ENCODE measurements at places on chromosomes 1 and 21.

DNA sequence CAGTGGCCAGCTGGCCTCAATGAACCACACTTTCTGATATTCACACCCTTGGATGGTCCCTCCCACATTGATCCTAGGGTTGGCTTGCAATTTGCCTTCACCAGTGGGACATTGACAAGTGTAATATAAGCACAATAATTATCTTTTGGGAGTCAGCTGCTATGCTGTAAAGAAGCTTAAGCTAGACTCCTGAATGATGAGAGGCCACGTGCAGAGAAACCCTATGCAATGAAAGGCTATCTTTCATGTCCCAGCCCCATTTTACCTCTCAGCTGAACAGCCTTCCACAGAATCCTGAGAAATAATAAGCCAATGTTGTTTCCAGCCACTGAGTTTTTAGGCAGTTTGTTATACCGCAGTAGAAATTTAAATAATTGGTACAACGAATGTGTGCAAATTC, 11.1 kb upstream of the C8A start:
- no peak for DNase-seq

DNA sequence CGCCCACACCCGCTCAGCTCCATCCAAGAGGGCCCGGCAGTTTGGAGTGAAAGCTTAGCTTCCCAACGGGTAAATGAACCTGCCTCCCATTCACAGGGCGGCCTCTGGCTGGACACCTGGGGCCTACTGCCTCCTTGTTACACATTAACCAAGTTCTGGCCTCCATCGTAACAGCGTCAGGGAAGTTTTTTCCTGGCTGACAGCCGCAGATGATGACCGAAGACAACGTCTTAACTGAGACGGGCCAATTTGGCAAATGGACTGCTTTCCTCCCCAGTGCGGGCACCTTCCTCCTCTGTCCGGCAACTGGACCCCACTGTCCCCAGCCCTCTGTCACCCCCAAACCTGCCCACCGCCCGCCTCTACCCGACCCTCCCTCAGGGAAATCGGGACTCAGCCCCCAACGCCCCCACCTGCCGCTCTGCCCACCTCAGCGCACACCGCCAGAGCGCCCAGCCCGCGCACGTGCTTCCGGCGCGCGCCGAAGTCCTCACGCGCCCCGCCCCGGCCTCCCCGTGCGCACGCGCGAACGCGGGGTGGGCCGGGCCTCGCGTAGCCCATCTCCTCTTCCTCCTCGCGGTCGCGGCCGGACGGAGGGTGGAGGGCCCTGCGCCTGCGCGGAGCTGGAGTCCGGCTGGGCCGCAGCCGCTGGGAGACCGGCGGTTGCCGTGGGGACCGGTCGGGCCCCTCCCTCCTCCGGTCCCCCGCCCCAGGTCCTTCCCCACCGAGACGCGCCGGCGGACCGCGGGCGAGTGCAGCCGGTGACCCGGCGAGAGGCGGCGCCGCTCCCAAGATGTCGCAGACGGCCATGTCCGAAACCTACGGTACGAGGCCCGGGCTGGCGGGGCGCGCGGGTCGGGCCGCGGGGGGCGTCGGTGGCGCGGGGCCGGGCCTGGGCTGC, at the start of gene RAB4A:
TSS of gene RAB4A (plus strand) at position 565 of the 901 bp plus-strand sequence. CDS start at position 794, 229 bp downstream.
- DNase-seq = peak; percentile 92

- DNase-seq = no peak
Measured at GRCh38 chr1:71001624-71002023, 46.0 kb downstream of the PTGER3 start.

- DNase-seq = no peak
Measured at GRCh38 chr1:222239130-222239529, 308.8 kb downstream of the HHIPL2 start.

GRCh38 chr1:78047106-78047505, 1.3 kb downstream of the GIPC2 start:
- DNase-seq = no peak

- DNase-seq = no peak
Measured at GRCh38 chr1:26994020-26994786, 711 bp downstream of the TRNP1 start.

GRCh38 chr1:18998016-18998724, 41.7 kb upstream of the IFFO2 start:
- DNase-seq = no peak

- no peak for DNase-seq
Measured at GRCh38 chr1:220880362-220880670, 1.1 kb downstream of the HLX start.

- DNase-seq = no peak
Measured at GRCh38 chr1:170017478-170017877, 57.0 kb downstream of the KIFAP3 start.

- no peak for DNase-seq
Measured at GRCh38 chr1:65564493-65564892, 144.0 kb downstream of the LEPR start.

DNA sequence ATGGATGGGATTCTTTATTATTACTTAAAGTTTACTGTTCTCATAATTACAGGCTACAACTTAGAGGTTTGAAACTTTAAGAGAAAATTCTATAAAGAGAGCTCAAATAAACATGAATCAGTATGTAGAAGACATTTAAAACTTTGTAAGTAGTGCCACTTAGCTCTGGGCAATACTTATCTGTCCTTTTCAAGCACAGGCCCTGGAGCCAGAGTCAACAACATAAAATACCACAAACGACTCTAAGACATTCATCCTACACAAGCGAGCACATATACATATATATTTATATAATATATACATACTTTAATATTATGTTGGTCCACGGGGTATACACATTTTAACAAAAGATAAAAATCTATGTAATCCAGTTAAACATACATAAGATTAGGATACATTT, 24.1 kb upstream of the TTC39A start:
- no peak for DNase-seq

DNA sequence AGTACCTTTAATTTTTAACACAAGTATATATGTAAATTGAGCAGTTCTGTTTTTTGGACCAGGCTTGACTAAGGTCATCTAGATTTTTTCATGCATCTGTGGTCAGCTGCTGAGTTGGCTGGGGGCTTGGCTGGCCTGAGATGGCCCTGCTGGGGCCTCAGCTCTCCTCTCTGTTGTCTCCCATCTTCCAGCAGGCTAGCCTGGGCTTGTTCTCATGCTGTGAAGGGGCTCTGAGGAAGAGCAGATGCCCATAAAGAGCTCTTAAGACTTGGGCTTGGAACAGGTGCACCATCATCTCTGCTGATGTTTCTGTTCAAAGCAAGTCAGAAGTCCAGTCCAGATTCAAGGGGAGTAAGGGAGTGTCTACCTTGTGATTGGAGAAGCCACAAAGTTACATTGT, 51.2 kb upstream of the TNR start:
- no peak for DNase-seq

DNA sequence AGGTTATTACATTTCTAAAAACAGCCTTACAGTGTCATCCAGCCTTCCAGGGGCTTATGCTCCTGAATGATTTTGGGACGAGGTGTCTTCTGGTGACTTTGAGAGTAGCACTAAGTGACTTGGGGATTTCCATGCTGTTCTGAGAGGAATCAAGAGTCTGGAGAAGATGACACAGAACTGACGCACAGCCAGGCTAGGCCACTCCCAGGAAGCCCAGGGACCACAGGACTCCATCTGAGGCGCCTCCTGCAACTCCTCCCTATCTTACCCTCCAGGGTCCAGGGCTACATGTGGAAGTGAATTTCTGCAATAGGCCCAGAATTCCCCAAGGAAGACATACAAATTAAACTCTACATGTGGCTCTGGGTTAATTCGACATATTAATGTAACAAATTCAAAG, 92.5 kb downstream of the SLC25A24 start:
- no peak for DNase-seq

DNA sequence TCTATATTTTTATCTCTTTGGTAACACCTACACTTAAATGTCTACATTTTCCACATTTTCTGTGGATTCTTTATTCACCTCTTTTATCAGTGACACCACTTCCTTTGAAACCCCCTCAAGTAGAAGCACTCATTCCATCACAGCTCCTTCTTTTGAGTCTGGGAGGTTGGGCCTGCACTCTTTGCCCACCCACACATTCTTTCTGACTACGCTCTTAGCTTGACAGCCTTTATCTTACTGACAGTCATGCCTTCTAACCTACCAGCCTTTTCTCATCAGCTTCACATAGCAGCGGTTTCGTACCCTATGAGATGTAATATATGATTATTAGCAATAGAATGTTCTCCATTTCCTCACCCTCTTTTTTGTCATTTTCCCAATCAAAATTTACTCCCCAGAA, 151.9 kb downstream of the TNFSF18 start:
- DNase-seq = no peak

DNA sequence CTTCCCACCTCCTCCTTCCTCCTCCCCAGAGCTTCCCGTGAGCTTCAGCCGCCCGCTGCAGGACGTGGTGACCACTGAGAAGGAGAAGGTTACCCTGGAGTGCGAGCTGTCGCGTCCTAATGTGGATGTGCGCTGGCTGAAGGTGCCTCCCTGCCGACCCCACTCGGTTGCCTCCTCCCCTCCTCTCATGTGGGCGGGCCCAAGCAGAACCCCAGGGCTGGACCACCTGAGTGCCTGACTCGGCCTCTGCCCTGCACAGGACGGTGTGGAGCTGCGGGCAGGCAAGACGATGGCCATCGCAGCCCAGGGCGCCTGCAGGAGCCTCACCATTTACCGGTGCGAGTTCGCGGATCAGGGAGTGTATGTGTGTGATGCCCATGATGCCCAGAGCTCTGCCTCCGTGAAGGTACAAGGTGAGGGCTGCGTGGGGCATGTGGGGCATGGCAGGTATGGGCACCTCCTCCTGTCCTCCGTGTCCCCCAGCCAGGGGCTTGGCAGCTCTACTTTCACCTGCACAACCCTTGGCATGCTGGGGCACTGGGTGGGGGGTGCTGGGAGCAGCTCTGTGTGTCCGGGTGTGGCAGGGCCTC, 69.2 kb downstream of the OBSCN start:
- DNase-seq = no peak

- DNase-seq = peak; percentile 45
Measured at GRCh38 chr1:205344066-205344928, 12.4 kb downstream of the KLHDC8A start.

GRCh38 chr1:224488806-224489499, 54.4 kb upstream of the WDR26 start:
- DNase-seq = no peak

DNA sequence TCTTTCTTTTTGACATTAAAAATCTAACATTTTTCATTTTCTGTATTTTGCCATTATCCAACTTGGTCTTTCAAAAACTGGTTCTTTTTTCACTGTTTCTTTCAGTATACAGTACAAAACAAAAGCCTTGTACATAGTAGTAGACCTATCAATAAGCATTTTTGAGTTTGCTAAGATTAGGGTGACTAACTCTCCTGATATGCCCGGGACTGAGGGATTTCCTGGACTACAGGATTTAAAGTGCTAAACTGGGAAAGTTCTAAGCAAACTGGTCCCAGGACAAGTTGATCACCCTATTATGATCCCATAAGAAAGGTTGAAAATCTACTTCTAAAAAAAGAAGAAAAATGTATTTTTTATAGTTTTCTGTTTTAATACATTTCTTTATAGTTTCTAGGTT, 120.9 kb downstream of the USP25 start:
- no peak for DNase-seq

- no peak for DNase-seq
Measured at GRCh38 chr21:32918478-32919120, 107.1 kb upstream of the OLIG2 start.

GRCh38 chr1:7954683-7955082, 6.8 kb upstream of the PARK7 start:
- DNase-seq = no peak

DNA sequence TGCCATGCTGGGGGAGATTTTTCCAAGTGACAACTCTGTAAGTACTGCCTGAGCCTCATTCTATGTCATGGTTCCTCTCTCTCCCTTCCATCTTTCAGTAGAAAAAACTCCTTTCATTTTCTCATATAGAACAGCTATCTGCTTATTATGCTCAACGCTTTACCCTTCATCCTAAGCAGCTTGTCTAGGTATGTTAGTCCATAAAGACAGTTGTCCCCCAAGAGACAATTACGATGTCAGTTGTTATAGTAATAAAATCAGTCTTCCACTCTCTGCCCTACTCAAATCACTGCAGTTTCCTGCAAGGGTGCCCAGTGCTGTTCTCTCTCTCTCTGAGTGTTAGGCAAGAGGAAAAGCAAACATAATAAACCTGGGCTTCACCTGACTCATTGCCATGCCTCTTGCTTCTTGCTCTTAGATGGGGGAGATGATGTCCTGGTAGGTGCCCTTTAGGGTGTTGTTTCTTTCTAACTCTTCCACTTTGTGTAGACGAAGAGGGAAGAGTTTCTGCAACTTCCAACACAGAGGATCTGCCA, 59.4 kb downstream of the PAPPA2 start:
- no peak for DNase-seq

DNA sequence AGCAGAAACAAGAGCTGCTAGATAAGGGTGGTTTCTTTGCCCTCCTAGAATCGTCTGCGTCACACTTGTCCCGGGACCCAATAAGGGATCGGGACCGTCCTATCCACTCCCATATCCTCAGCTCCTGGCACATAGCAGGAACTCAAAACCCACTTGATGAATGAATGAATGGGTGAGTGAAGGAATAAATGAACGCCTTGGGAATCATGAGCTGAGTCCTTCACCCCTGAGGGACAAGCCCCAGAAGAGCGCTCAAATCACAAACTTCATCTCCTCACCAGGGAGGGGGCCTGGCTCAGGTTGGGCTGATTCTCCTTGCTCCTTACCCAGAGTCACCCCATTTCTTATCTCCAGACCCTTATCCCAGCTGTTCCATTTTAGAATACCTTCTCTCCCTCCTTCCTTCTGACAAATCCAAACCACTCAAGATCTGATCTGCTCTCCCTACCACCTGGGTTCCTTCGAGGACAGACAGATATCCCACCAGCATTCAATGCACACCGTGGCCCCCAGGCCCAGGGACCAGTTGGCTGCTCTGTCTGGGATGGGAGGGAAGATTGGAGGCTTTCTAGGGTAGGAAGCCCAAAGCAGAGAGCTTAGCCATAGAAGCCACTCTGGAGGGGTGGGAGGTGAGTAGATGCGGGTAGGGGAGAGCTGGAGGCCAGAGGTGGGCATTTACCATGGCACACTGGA, 643 bp upstream of the MOB3C start:
- DNase-seq = no peak

DNA sequence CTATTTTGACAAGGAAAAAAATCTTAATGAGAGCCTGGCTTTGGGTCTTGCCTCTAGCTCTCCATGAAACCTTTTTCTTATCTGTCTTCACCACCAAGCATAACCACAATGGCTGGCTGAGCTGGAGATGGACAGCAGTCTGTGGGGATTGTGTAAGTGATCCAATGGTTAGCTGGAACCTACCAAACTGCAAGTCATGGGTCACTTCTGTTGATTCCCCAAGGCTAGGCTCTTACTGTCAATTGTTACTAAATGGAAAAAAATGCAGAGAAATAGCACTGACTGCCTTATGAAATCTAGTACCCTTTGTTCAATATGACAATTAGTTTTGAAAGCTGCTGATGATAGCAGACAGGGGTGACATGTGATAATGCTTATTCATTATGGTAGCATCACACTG, 359.0 kb downstream of the ST6GALNAC3 start:
- DNase-seq = no peak

- DNase-seq = no peak
Measured at GRCh38 chr21:43600642-43601402, 58.5 kb downstream of the HSF2BP start.

DNA sequence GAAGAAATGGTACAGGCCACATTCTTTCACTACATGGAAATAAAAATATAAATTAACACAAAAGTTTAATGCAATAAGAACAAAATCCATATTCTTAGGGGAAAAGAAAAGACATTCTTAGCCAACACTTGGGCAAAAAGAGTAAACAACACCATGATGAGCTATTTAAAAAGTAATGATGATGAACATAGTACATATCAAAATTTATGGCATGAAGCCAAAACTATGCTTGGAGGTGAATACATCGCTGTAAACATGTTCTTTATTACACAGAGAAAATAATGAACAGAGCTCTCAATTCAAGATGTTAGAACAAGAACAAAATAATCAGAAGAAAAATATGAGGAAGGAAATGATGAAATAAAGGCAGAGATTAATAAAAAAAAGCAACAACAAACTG, 158.2 kb downstream of the ZSCAN20 start:
- no peak for DNase-seq
